ENCODE measurements at places on chromosomes 6 and 20.
A peak's percentile ranks its signal among the peaks of the same experiment; 100 is the strongest.

GRCh38 chr6:126721581-126722160 lies 381.8 kb downstream of the CENPW start:
- peak; percentile 97 for DNase-seq

- DNase-seq, result no peak
Measured at GRCh38 chr6:167978607-167979006, 18.9 kb upstream of the KIF25 start.

DNA sequence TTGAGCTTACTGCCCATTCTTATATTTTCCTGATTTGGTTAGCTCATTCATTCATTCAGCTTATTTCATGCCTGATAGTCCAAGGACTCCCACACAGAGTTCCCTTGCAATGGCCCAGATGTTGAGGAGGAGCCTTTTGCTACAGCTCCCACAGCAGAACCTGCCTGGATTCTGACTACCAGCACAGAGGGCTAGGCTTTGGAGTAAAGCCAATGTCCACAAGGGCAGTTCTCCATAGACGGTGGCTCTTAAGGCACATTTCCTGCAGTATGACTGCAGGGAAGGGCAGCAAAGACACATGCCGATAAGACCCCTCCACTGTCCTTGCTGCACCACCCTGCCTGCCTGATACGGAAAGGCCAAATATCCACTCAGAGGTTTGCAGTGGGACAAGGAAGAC lies 112.3 kb upstream of the SYNDIG1 start:
- DNase-seq, result no peak

GRCh38 chr6:163260911-163261310 lies 153.6 kb upstream of the QKI start:
- no peak for DNase-seq

- DNase-seq, result no peak
Measured at GRCh38 chr20:16613954-16614353, 40.7 kb upstream of the KIF16B start.

- peak; percentile 35 for DNase-seq
Measured at GRCh38 chr6:37838219-37838921, 18.8 kb downstream of the ZFAND3 start.

DNA sequence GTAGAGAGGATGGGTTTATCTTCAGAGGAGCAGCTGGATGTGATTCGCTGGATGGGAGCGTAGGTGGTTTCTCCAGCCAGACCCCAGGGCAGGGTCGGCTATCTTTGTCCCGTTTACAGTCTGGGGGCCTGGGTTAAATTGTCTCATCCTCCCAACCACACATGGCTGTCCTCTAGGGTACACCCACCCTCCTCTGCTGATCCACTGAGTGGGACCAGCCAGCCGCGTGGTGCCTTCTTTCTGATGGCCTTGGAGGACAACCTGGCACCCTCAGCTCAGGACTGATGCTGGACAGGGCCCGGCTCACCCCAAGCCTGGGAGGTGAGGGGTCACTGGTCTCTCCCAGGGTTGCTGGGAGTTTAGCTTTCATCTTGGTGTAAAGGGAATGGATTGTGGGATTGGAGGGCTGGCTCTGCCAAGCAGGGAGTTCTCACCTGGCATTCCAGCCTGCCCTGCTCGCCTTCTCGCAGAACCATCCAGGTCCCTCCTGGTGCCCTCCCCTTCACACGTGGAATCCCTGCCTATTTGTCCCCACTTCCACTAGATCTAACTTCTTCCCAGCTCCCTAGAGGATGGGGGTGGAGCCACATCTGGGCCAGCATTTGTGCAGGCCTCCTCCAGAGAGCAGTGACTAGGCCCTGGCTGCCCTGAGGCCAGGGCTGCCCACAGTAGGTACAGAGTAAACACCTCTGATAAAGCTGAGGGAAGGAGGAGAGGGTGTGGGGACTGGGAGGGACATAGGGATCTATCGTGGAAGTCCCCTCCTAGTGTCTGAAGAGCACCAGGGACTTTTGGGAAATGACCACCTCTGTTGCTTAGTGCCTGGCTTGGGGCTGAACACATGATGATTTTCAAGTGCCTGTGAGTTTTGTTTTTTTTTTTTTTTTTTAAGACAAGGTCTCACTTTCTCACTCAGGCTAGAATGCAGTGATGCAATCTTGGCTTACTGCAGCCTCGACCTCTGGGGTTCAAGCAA lies 1.6 kb downstream of the ITPR3 start:
- no peak for DNase-seq

- no peak for DNase-seq
Measured at GRCh38 chr20:1924910-1925861, 30.0 kb downstream of the SIRPA start.

DNA sequence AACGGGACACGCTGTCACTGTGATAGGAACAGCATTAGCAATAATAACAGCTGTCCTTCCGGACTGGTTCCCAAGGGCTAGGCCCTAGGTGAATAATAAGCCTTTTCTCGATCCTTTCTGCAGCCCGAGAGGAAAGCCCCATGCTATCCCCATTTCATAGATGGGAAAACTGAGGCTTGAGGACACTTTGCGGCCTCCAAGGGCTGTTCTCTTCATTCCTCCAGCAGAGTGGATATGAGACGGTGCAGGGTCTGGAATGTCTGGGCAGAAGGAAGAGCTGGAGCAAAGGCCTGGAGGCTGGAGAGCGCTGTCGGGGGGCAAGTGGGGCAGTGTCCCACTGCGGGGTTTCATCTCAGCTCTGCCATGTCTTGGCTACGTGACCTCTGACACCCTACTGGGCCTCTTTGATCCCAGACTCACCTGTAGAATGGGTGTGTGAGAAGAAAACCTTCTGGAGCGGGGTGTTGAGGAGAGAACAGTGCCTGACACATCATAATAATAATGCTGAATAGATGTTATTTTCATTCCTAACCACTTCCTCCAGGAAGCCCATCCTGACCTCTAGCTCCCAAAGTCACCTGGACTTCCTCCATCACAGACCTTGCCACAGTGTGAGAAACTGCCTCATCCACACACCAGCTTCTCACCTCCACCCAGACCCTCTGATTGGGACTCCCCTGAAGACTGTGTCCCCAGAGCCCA lies 74.8 kb downstream of the CEBPB start:
- DNase-seq, result no peak

- DNase-seq, result no peak
Measured at GRCh38 chr20:1783245-1783644, 112.0 kb upstream of the SIRPA start.

DNA sequence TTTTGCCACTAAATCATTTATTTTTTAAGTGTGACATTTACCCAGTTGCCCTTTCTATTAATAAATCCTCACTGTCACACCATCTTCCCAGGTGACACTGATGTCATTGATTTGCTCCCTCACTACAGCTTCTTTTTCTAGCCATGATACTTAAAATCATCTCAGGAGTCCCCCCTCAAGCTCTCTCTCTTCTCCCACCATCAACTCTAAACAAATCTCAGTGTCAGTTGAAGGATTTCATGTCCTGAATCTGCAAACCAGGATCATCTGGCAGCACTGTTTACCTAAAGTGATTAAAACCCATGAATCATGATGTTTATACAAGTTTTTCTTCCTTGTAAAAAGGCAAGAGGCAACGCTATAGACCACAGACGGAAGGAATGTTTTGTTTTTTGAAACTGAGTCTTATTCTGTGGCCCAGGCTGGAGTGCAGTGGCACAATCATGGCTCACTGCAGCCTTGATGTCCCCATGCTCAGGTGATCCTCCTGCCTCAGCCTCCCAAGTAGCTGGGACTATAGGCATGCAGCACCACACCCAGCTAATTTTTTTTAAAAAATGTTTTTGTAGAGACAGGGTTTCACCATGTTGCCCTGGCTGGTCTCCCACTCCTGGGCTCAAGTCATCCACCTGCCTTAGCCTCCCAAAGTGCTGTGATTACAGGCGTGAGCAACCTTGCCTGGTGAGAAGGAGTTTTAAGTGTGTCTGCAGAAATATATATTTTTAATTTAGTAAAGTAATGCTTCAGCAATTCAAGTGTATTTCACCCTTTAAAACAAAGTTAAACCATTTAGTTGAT lies 30.1 kb upstream of the SH3BGRL2 start:
- DNase-seq, result peak; percentile 43

DNA sequence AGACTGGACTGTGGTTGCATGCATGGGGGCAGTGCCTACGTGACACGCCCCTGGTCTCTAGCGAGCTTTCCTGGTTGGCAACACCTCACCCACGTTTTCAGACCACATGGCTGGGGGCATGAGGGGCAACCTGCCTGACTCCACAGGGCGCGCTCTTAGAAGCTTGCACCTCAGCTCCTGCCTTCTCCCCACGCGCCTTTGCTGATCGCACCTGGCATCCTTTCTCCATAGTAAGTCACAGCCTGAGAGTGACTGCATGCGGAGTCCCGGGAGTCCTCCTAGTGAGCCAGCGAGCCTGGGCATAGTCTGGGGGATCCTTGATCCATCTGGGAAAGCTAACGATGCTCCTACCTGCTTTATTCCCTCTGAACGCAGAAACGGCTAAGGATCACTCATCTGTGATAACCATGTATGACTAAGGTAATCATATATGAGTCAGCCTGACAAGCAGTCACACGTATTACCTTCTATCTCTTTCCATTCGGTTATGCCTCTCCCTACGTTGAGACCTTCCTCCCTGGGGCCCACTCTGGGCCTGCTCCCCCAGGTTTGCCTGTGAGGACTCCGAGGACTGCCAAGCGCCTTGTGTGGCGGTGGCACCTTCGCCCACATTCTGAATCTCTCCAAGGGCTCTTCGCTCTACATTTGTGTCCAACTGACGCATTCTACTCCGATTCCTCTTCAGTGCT lies 4.5 kb downstream of the TCFL5 start:
- DNase-seq, result no peak

DNA sequence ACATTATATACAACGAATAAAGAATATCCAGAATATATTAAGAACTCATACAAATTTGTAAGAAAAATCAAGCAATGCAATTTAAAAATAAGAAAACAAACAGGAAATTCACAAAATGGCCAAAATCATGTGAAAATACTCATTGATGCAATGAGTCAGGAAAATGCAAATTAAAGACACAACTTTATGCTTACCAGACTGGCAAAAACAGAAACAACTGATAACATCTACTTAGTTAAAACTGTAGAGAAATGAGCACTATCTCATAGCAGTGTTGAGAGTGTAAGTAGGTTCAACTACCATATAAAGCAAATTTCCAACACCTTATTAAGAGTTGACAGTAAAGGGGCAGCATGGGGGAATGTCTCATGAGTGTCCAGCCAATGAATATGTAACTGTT lies 62.3 kb downstream of the SYCP2 start:
- no peak for DNase-seq

- DNase-seq, result peak; percentile 59
Measured at GRCh38 chr20:19628570-19629134, 129.4 kb upstream of the RIN2 start.

GRCh38 chr6:160042788-160043301 lies 74.0 kb downstream of the IGF2R start:
- DNase-seq, result peak; percentile 19

- no peak for DNase-seq
Measured at GRCh38 chr6:39330057-39330456, 7.6 kb upstream of the KCNK16 start.

GRCh38 chr6:32488083-32488482 lies 42.0 kb downstream of the HLA-DRB5 start:
- no peak for DNase-seq

DNA sequence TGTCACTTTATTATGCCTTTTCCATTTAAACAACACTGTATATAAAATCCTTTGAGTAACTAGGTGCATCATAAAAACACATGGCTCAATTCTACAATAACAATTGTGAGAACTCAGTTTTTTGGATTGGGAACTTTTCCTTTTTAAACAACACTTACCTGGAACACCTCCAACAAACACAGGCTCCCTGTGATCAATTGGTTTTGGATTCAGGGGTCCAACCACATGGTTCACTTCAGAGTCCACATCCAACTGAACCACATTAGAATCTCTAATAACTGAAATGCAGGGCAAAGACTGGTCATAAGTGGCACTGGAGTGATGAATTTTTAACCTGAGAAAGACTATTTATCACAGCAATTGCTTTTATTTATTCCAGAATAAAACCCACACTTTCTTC lies 26.5 kb downstream of the FAM229B start:
- no peak for DNase-seq

GRCh38 chr6:36720251-36721141 lies 22.9 kb downstream of the RAB44 start:
- DNase-seq, result no peak

- peak; percentile 56 for DNase-seq
Measured at GRCh38 chr6:4780360-4780812, 4.2 kb downstream of the CDYL start.

- no peak for DNase-seq
Measured at GRCh38 chr6:146526192-146526591, 17.4 kb upstream of the RAB32 start.

- DNase-seq, result no peak
Measured at GRCh38 chr6:155399062-155399744, 56.4 kb downstream of the NOX3 start.

DNA sequence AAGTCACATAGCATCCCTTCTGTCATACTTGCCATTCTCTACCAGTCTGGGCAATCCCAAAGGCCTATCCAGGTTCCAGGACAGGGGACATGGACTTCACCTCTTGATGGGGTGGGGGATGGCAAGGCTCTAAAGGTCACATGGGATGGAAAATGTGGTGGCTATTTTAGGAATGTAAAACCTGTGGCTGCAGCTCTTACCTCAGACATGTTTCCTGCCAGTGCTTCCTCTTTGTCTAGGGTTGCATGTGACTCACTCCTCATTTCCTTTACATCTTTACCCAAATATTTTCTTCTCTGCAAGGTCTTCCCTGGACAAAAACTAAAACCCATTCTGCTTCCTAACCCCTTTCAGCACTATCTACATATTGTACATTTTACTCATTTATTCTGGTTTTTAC lies 135.7 kb downstream of the BTBD3 start:
- DNase-seq, result peak; percentile 89

DNA sequence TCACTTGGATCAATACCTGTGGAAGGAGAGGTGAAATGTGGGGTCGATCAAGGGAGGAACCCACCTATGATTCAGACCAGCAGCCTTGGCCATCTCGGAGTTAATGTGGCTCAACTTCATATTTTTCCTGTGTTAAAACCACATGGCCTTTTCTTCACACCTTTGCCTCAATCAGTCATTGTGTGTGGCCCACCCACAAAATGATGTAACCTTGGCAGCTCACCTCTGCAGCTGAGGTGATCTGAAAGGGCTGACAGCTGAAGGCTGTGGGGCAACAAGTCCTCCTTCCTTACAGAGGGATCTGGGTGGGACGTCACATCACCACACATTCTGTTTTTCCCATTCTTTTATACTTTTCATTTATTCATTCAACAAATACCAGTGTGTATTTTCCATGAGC lies 357.1 kb upstream of the HSF2 start:
- no peak for DNase-seq

DNA sequence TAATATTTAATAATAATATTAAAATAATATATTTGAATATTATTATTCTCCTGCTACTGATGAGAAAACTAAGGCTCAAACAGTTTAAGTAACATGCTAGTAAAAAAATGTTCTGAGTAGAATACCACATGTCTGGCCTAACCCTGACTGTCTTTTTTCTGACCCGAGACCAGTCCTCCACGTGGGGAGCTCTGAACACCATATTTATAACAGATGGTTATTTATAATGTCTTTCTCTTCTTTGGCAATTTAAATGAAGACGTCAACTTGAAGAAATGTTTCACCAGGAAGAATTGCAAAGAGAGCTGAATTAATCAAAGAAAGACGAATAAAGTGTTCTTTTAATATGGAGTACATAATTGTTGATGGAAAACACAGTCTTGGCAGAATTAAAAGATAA lies 82.0 kb downstream of the SLC22A3 start:
- DNase-seq, result no peak

GRCh38 chr20:20215976-20216727 lies 151.8 kb upstream of the INSM1 start:
- DNase-seq, result no peak

GRCh38 chr6:78810698-78811097 lies 56.7 kb upstream of the IRAK1BP1 start:
- DNase-seq, result peak; percentile 19
